ENCODE measurements at places on chromosomes 7 and 10.

DNA sequence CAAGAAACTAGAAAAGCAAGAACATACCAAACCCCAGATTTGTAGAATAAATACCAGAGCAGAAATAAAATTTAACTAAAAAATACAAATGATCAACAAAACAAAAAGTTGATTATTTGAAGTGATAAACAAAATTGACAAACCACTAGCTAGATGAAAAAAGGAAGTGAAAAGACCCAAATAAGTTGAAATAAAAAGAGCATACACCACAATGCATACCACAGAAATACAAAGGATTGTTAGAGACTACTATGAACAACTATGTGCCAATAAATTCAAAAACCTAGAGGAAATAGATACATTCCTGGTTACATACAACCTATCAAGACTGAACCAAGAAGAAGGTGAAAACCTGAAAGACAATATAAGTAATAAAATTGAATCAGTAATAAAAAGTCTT lies 333.4 kb downstream of the SH2D4B start:
- DNase-seq = no peak

DNA sequence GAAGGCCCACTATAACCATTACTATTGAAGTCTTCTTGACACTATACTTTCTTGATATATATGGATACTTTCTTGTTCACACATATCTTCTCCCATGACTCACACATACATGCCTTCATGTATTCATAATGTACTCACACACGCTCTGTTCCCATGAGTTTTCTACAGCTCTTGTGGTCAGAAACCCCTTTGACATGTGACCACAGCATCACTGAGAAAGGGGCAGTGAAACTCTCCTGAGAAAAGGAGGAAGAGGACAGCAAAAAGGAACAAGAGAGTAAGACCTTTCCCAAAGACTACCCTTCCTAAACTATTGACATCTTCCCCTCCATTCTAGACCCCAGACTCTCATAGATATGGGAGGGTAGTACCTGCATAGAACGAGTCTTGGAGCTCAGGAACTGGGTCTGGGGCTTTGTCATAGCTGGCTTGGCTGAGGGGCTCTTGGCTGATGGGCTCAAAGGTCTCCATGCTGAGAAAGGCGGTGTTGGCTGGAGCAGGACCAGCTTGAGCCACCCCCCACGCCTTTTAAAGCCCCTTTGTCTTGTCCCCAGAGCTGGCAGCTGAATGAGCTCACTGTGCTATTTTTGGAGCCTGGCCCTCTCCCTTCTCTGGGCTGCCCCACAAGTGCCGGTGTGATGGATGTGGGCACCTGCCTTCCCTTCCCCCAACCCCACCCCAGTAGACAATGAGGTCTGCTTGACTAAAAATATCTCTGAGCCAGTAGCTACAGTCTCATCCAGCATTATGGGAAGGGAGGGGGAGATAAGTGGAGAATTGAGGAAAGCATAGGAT lies 5.1 kb downstream of the SYNPO2L start:
- no peak for DNase-seq

- no peak for DNase-seq
These were observed 18.7 kb downstream of the PRSS2 start for GRCh38 chr7:142789441-142789840.

DNA sequence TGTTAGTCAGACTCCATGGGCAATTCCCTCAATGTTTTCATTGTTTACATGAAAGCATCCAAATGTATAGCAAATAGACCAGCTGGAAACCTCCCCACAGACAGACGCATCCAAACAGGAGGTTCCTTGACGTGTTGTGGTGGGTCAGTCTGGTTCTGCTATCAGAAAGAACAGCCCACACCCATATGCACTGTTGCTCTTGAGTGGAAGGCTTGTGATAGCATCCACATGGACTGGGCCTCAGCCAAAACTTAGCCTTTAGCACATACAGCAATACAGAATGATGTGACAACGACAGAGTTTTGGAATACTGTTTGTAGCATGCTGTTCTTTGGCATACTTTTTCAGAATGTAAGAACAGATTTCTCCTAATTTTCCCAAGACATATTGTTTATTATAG lies 299.2 kb upstream of the ETV1 start:
- DNase-seq = no peak

DNA sequence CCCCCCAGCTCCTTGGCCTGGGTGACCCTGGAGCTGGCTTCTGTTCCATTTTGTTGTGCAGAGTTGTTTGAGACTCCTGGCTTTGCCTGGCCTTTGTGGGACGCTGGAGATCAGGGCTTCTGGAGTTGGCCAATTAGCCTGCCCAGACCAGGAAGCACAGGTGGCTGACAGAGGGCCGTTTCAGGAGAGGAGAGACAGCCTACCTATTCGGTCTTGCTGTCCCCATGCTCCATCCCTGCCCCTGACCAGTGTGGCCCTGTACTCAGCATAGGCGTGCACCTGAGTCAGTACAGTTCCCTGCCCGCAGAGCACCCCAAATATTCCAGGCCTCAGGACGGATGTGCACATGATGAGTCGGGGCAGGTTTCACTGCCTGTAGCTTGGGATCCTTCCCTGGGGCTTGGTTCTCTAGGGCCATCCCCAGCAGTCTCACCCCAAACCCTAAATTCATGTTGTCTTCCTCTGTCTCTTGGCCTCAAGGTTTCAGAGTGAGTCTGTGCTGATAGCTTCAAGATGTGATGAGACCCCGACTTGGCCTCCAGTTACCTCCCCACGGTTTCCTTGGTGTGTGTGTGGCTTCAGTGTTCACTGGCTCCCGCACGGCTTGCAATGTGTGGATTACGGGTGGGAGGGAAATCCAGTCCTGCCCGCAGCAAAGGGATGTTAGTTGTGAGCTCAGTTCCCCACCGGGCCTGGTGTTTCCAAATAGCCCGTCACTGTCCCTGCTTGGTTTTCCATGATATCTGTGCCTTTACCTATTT lies 44.7 kb downstream of the HTRA1 start:
- no peak for DNase-seq

DNA sequence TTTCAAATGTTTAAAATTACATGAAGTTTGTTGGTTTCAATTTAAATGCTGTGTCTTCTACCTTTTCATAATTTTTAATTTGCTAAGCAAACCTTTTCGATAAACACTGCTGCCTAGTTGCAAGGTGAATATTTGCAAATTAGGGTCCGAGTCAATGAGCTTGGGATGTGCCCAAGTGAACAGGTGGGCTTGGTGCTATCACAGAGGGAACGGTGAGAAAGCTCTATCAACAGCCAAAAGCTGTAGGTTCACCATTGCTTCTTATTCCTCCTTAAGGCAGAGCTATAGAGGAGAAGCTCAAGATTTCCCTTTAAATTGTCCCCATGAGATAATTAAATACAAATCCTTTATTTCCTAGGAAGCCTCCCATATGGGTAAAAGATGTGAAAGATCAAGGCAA lies 245.3 kb upstream of the CELF2 start:
- DNase-seq = no peak

DNA sequence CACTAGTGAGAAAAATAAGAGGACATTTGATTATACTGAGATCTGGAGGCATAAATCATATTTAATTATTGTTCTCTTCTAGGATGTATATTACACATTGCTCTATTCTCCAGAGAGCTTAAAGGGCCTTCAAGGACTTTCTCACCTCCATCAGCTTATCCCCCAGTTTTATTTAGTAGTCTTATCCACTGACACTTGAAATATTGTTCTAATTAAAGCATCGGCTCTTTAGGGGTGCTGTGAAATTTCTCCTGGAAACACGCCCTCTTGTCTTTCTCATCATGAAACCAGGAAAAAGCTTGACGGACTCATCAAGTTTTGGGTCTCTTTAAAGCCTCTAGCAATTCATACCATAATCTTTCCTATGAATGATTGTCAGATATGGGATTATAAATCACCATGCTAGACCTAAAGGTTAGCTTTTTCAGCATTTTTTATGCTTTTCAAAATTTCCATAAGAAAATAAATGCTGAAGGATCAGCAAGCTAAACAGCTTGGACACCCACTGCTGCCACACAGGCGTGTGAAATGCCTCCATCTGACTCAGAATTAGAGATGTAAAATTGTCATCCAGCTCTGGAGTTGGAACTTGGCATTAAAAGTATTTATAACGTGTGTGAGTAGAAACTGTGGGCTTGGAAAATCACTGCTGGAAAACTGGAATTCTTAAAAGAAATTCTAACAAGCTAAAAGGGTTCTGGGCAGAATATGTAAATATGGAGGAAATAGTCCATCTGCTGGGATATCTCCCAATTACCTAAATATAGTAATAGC lies 216.3 kb downstream of the CHRM2 start:
- DNase-seq = no peak

DNA sequence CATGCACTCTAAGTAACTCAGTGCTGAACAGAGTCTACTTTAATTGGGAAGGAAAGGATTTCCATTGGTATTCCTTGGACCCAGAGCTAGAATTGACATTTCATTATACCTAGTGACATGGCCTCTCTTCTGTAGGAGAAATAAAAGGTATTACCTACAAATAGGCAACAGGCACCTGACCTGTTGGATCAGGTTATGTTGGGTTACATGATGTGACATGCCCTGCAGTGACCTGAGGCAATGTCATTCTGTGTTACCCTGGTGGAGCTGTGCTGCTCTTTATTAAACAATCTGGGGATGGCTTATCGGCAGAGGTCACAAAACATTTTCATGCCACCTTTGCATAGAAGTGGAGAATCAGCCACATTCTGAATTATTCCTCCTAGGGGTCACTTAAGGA lies 427.7 kb downstream of the MDFIC start:
- DNase-seq = no peak

GRCh38 chr7:30634193-30634626 lies 39.5 kb downstream of the GARS1 start:
- DNase-seq = no peak

DNA sequence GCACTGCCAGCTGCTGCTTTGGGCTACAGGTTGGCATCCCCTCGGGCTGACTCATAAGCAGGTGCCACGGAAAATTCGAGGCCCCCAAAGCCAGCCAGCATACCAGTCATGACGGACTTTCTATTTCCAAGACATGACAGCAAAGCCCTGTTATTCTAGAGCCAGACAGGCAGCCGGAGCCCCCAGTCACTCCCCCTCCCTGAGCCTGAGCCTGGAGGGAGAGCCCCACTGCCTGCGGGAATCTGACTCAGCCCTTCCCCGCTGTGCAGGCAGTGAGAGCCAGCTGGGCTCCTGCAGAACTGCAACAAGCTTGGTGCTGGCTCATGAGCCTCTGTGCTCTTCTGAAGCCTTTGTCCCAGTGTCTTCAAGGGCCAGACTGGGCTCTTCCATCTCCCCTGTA lies 15.8 kb downstream of the BTBD16 start:
- no peak for DNase-seq

All from activated CD4-positive, alpha-beta T cell treated with anti-CD3 and anti-CD28 coated beads, Interleukin-2, amount 50 U/mL, for 48 hours (primary cell).